ENCODE measurements at places on chromosomes 13 and 19.

DNA sequence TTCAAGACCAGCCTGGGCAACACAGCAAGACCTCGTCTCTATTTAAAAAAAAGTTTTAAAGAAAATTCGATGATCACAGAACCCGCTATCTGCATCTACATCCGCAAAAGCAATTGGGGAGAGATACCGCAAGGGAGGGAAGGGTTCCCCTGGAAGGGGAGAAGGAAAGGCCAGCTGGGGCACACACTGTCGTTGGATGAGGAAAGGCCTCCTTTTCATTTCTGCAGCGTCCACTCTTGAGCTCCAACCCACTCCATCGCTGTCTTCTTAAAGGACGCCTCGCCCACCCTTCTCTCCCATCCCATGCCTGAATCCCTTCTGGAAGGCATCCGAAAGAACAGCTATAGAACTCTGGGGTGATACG is 3.2 kb upstream of the PRKCG start:
- DNase-seq = no peak

DNA sequence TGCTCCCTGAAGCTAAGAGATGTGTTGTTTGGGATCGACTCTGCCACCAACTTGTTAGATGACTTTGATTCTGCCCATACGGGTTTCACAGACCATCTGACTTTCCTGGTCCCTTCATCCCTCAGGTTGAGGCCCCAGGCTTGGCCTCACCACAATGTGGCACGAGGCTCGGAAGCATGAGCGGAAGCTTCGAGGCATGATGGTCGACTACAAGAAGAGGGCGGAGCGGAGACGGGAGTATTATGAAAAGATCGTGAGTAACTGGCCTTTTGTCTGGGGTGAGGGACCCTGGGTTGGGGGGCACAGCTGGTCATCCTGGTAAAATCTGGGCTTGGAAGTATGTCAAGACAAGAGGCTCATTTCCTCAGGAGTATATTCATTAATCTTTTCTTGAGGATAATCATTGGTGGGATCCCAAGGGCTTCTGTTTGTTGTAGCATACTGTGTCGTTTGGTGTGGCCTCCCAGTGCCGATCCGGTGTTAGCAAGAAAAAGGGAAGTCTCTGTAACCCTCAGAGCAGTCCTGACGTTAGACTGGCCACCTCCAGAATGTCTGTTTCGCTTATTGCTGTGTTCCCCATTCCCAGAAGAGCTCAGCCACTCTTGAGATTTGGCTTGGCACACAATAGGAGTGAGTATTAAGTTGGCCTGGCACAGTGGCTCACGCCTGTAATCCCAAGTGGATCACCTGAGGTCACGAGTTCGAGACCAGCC is 1.4 kb downstream of the CLASRP start:
- no peak for DNase-seq

- no peak for DNase-seq
Observed at GRCh38 chr19:44635581-44636438, 7.9 kb upstream of the PVR start.

GRCh38 chr13:59471106-59471505 is 692.6 kb downstream of the DIAPH3 start:
- no peak for DNase-seq

DNA sequence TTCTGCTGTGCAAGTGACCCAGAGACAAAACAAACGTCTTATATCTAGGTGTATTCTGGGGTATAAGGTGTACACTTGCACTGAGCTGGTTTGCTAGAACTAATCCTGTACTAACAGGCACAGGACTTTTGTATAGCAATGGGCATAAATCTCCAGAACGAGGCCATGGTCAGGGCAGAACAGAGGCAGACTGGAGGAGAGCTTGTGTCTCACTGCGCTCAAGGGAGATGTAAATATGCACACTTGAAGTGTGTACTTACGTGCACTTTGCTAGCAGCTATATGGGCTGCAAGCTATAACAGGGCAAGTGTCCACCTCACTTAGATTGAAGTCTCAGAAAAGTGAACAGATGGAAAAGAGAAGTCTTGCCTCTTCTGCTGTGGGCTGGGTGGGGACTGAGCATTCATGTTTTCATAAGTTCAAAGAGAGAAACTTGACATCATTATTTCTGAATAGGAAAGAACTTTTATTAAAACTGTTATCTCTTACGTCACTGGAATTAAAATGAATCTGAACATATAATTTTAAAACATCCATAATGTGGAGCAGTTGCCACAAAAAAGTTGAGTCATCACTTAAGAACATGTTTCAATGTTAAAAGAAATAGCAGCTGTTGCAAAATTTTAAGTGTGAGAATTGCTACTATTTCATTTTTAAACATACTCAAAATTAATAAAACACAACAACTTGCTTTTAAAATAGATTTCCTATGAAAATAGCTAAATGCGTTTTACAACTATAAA is 888.3 kb downstream of the PCDH9 start:
- no peak for DNase-seq

GRCh38 chr13:98900442-98900841 is 77.4 kb downstream of the DOCK9 start:
- no peak for DNase-seq

GRCh38 chr19:41276231-41276630 is 12.1 kb downstream of the HNRNPUL1 start:
- DNase-seq = no peak

GRCh38 chr19:7393459-7393858 is 44.7 kb downstream of the ARHGEF18 start:
- no peak for DNase-seq

DNA sequence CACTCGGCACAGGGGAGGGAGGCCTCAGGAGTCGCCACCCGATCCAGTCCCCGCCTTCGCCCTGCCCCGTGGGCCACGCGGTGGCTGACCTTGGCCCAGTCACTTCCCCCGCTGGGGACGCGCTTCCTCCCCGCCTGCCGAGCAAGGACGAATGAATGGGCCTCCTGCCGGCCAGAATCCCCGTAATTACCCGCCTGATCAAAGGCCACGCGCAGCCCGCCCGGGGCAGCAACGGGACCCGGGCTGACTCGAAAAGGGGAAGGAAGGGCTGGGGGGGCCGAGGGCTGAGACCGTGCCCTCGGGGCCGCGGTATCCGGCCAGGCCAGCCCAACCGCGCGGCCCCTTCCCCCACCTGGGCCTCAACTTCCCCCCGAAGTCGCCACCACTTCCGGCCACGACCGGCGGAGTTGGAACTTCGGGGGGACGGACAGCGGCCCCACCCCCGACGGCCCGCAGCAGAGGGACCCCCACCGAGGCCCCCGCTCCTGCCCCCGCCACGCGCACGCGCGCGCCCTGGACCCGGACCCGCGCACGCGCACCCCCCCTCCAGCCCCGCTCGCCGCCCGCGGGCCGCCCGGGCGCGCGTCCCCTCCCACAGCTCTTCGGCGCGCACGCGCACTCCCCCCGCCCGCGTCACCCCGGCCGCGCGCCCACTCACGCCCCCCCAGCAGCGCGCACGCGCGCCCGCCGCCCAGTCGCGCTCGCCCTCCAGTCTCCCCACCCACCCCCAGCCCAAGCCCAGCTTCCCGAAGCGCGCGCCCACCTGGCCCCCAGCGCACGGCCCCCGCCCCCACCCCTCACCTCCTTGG is 520 bp downstream of the ZNF787 start:
- peak; percentile 87 for DNase-seq

DNA sequence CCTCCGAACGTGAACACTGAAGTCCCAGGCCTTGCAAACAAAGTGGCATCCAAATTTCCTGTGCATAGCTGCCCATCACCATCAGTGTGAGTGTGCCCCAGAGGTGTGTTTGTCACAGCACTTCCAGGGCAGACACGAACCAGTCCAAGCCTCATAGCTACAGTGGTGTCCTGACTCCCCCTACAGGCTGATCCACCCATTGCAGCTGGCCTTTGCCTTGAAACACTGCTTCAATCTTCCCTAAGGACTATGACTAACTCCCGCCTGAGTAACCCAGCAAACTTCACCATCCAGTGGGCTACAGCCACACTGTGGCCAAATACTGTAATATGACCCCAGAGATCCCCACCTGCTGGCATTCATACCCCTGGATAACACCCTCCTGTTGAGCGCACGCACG is 3.9 kb downstream of the ZNF266 start:
- peak; percentile 37 for DNase-seq

DNA sequence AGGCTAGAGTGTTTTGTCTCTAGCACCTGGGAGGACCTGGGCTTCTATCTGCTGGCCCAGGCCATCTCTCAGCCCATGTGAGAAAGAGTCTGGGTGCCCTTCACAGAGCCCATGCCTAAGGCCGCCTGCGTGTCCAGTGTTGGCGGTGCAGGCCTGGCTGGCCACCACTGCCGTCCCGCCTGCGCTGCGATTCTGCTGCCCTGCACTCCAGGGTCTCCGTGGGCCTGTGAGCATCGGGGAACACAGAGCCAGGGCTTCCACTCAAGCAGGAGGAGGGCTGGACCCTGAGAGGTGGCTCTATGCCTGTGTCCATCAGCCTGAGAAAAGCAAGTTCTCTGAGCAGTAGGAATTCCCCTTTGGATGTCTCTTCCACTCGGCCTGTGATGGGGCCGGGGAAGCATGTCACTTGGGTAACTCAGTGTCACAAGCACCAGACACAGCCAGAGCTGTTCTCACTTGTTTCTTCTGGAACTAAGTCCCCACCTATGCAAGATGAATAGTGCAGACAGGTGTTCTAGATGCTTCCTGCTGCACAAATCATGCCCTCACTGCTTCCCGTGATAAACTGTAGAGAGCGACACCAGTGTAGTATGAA is 93.9 kb downstream of the RAB20 start:
- DNase-seq = no peak

DNA sequence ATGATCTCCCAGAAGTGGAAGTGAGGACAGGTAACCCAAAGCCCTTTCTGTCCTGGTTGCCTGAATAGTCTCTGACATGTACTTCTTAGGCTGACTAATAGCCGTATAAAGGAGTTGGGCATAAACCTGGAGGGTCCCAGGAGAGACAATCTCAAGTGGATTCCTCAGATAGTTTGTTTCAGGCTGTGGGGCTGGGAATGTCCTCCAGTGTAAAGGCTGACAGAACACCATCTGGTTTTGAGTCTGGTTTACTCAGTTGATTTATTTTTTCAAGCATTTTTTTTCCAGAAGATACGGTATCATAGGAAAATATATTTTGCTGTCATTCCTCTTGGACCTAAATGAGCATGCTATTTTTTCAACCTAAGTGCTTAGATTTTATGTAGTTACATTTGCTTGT is 15.2 kb downstream of the HTR2A start:
- no peak for DNase-seq

DNA sequence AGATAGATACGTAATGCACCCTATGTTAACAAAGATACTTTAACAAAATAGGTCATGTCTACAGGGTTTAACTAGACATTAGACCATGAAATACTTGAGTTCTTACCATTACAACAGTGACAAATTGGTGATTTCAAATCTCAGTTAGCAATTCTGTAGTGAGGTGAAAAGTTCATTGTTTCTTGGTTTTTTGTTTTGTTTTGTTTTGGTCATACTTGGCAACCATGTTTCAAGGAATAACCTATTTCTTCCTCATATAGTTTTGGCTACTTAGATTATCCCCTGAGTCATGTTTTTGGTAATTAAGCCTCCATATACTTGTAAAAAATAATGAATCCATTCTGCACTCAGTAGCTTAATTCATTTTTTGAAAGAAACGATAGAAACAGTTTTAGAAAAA is 1200.4 kb downstream of the DIAPH3 start:
- no peak for DNase-seq

GRCh38 chr13:51623473-51623872 is 39.2 kb downstream of the WDFY2 start:
- no peak for DNase-seq

- DNase-seq = no peak
Observed at GRCh38 chr13:113483504-113484293, 6.8 kb downstream of the DCUN1D2 start.

- DNase-seq = peak; percentile 18
Observed at GRCh38 chr13:95298971-95299621, 2.2 kb downstream of the ABCC4 start.

- no peak for DNase-seq
Observed at GRCh38 chr13:48201044-48201443, 32.0 kb upstream of the ITM2B start.

DNA sequence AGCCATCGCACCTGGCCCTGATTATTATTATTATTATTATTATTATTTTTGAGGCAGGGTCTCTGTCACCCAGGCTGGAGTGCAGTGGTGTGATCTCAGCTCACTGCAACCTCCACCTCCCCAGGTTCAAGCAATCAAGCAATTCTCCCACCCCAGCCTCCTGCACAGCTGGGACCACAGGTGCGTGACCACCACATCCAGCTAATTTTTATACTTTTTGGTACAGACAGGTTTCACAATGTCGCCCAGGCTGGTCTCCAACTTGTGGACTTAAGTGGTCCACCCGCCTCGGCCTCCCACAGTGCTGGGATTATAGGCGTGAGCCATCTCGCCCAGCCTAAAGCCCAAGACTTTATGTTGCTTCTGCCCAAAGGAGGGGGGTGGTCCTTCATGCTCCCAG is 6.0 kb upstream of the AP1M2 start:
- no peak for DNase-seq

- peak; percentile 100 for DNase-seq
Observed at GRCh38 chr19:9818734-9819595, at the start of gene FBXL12. Gene FBXL12 (minus strand): TSS chr19:9819079. CDS start chr19:9818813, 266 bp downstream.

GRCh38 chr13:26973295-26973694 is 198.3 kb downstream of the USP12 start:
- DNase-seq = no peak

GRCh38 chr13:99489028-99489427 is 12.2 kb upstream of the TM9SF2 start:
- DNase-seq = no peak

- DNase-seq = no peak
Observed at GRCh38 chr13:30774214-30774730, 38.9 kb downstream of the ALOX5AP start.

- no peak for DNase-seq
Observed at GRCh38 chr13:31869582-31869981, 130.3 kb downstream of the RXFP2 start.

- DNase-seq = no peak
Observed at GRCh38 chr13:113495494-113496210, 5.1 kb upstream of the DCUN1D2 start.
